ENCODE measurements at places on chromosomes 2 and 18. TPM values are rescaled to one million over a fixed set of nuclear protein-coding genes. Genes with fewer than 3 reads are reported as not detected.

DNA sequence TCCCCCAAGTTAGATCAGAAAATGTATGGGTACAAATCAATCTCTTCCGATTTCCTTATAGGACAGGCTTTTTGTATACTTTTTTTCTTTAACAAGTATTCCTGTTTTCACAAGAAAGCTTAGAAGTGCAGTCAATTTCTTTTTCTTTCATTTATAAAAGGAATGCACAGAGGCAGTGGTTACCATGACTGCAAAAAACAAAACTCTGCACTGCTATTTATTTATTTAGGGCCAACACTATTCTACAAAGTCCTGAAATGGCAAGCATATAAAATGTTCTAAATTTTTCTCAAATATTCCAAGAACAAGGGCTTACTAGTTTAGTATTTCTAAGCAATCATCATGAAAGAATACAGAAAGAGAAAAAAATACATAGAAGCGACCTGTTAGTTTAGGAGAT, 22.2 kb downstream of the ATAD2B start:
- no peak for DNase-seq

- DNase-seq: no peak
Measured at GRCh38 chr18:78625847-78626246, 353.8 kb upstream of the SALL3 start.

DNA sequence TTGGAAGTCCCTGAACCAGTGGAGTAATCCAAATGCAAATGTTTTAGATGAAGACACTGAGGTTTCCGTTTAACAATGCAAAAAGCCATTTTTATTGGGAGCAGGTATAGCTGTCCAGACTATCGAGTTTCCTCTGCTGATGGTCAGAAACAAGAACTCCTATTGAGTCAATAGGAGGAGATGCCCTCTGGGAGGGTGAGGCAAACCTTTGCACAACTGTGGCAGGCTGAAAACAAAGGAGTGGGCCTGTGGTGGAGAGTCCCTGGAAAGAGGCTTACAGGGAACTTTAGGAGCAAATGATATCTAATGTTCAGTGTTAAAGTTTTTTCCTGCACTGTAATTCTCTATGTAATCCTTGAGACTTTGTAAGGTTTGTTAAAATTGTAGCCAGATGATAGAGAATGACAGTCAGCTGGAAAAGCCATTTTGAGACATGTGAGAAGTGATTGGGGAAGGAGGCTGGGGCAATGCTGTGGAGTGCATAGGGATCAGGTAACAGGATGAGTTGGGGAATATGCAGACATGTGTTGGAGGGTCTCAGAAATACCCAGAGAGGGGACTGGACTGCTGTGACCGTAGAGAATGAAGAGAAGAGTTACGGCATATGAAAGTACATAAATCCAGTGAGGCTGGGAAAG, 15.1 kb upstream of the EML4 start:
- DNase-seq: no peak

DNA sequence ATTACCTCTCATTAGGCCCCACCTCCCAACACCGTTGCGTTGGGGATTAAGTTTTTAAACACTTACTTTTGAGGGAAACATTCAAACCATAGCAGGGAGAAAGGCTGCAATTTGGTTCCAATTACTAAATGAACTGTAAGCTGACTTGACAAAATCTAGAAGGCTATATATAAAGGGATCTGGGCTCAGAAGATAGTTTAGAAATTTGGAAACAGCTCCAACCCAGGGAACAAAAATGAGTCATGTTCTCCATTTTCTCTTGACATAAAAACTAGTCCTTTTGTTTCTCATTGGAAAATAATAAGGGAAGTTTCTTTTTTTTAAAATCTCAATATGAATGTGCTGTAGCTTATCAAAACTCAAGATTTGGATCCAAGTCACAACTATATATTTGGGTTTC, 17.5 kb downstream of the MOGAT1 start:
- no peak for DNase-seq

DNA sequence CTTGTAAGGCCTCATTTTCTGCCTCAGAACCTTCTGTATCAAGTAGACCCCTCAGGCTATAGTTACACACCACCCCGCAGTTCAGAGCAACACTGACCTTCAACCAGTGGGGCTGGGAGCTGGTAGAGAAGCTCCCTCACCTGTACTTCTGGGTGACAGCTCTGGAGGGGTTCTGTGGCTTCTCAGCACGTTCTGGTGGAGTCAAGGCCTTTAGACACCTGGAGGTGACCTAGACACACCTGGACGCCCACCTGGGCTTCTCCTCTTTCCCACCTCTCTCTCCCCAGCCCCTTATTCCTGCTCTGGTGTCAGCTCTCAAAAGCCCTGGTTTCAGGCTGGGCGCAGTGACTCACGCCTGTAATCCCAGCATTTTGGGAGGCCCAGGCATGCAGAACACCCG, 7.3 kb upstream of the CIB4 start:
- no peak for DNase-seq

AGBL5 gene
- 13.9 TPM for total RNA-seq

SH2D6 gene
- total RNA-seq: 0.73 TPM

NDUFS1 gene
- 65.7 TPM for total RNA-seq

DNA sequence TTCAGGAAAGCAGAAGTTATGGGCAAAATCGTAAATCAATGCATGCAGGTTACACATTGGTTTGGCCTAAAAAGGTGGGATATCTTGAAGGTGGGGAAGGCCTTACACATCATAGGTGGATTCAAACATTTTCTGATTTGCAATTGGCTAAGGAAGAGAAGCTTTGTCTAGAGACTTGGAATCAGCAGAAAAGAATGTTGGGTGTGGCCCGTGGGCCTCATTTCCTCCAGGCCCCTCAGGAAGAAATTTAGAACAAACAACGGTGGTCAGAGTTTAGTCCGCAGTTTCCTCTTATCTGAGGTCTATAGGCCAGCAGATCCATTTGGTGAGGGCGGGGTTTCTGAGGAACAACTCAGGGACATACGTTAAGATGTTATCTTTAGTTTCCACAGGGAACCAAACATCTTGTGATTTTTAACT, 50.9 kb upstream of the AFF3 start:
- no peak for DNase-seq

SSB gene
- total RNA-seq: 86.0 TPM

- DNase-seq: no peak
Measured at GRCh38 chr2:173077506-173078177, 2.0 kb downstream of the MAP3K20 start.

DNA sequence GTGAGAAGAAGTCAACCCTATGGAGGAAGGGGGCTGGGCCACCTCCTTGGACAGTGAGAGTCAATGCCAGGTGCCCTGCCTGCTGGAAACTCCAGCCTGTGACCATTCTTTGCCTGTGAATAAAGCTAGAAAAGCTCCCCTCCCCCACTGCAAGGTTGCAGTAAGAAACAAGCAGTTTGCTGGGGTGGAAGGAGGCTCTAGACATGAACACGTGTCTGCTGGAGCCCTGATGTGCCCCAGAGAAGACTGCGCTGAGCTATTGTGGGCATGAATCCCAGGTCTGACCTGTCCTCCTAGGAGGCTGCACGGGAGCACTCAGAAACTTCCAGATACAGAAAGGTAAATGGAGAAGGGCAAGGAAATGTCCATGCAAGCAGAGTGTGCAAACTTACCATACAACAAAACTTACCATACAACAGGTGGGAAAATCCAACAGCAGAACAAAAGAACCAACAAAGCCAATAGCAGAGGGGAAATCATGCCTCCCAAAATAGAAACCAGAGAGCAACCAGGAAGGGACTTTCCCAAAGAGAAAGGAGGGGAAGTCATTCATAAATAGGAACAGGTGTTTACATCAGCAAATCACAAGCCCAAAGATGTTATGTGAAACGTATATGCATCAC, 278.7 kb downstream of the BCL2 start:
- no peak for DNase-seq

DNA sequence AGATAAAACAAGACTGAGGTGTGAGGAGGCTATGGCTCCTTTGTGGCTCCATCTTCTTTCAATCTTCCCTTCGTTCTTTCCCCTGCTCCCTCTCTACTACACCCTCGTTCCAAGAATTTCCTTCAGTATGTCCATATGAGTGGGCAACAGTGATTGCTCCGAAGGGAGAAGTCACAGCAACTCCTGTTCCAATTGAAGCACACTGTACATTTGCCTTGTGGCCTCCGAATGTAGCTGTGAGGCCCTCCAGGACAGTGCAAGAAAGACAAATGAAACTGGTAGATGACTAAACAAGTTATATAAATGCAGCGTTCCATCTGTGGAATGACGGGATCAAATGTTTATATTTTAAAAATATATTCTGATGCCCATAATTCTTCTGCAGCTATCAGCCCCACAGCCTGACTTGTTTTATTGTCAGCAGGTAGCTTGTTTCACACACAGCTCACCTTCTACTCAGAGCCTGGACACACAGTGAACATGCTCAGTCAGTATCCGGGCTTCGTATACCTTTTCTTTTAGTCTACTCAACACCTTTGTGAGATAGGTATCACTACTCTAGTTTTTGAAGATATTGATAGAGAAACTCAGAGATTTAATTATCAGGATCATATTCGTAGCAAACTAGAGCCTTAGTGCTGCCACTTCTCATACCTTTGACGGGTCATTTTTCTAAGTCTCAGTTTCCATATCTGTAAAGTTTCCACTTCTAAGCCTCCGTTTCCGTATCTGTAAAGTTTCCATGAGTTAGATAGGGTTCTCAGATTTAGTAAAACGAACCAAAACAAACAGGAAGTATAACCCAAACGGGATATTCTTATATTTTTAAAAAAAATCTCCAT, 216.7 kb upstream of the STON1 start:
- peak; percentile 29 for DNase-seq

DNA sequence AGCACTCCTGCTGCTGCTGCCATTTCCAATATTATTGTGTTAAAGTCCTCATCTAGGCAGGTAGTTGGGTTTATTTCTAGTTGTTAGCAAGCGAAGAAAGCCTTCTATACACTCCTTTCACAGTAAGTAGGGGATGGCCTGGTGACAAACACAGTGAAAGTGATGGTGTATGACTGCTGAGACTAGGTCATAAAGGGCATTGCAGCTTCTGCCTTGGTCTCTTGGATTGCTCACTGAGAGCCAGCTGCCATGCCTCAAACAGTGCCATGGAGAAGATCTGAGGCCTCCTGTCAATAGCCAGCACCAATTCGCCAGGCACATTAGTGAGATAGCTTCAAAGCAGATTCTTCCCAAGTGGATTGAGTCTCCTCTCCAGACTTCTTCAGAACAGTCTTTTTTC, 27.6 kb upstream of the MSTN start:
- DNase-seq: no peak

- DNase-seq: no peak
Measured at GRCh38 chr2:239774933-239775622, 250.1 kb downstream of the NDUFA10 start.

DNA sequence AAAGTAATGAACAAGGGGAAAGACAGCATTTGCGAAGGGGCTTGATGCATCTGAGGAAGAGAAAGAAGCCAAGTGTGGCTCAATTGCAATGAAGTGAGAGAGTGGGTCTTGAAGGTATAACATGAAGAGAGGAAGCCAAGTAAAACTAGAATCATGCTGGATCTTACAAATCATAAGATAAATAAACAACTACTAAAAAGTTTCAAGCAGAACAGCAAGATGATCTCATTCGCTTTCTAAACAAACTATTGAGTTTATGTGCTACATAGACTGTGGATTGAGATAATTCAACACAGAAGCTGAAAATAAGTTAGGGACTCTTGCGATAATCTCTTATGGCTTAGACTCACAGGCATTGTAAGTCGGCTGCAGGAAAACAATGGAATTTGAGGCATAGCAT, 1310.5 kb upstream of the NRXN1 start:
- no peak for DNase-seq

- no peak for DNase-seq
Measured at GRCh38 chr2:20438334-20439192, 8.3 kb upstream of the RHOB start.

DNA sequence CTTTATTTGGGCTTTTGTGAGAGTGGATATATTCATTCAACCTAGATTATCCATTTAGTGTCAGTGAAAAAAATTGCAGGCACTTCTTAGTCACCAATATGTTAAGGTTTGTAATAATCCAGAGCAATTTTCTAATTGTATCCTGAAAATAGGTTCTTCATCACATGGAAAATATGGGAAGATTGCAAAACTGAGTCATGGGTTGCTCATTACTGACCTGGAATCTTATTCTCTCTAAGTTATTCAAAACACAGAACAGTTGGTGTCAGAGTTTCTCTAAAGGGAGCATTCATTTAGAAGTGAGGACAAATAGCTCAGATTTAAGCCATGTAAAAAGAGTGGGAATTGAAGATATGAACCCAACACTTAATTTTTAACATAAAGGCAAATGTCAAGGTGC, 181.3 kb downstream of the IKZF2 start:
- no peak for DNase-seq

DNA sequence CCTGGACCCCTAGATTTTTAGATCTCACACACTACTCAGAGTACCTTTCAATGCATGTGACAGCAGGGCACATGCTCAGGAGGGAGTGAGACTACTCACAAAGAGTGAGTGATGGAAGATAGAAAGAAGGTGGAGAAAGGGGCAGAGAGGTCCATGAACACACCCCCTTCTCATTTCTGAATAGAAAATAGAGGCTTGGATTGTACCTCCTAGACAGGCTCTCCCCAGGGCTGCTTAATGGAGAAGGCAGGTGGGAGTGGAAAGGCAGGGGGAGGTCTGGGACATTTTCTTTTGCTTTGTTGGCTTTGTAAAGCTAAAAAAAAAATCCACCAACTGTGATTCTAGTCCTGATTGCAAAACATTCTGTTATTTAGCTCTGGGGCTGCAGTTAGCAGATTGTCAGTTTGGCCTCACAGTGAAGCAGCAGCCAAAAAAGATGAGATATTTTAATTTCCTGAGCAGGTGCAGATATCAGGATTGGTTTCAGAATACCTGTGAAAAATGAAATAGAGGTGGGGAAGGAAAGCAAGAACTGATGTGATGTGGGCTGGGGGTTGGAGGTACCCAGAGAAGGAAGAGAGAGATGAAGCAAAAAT, 119.3 kb upstream of the GYPC start:
- DNase-seq: no peak

- DNase-seq: no peak
Measured at GRCh38 chr2:54520687-54521086, 64.6 kb downstream of the SPTBN1 start.

MARCO gene
- not detected for total RNA-seq

DNA sequence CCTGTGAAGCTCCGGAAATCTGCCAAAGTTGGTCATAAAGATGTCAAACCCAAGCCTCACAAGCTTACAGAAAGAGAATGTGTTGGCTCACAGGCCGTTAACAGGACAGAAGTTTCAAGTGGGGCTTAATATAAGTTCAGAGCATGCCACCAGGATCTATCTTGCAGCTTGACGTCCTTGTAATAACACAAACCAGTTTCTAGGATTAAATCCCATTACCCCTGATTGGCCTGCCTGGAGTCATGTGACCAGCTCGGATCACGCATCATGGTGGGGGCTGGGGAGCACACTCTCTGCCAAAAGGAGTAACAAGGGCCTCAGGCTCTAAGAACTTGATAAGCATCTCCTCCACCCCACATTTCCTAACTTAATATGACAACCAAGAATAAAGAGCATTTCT, 38.9 kb upstream of the SCG2 start:
- no peak for DNase-seq

GRCh38 chr2:241803387-241804325, 5.3 kb upstream of the NEU4 start:
- DNase-seq: peak; percentile 69

GPD2 gene
- total RNA-seq: 13.6 TPM
